ENCODE measurements at places on chromosomes 1 and 21.

DNA sequence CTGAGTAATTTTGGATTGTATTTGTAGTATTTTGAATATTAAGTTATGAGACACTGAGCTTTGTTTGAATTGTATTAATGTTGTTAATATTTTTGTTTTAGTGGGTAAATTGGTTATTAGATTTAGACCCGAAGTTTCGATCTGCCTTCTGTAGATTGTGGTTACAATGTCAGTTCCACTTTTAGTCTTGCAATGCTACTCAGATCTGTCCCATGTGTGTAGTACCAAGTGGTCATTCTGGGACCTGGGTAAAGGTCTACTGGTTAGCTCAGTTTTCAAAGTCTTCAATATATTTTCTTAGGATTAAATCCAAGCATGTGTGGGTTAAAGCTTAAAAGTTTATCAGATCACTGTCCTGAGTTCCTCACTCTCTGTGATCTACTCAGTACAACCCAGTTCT, 346.5 kb upstream of the PROX1 start:
- no peak for DNase-seq

DNA sequence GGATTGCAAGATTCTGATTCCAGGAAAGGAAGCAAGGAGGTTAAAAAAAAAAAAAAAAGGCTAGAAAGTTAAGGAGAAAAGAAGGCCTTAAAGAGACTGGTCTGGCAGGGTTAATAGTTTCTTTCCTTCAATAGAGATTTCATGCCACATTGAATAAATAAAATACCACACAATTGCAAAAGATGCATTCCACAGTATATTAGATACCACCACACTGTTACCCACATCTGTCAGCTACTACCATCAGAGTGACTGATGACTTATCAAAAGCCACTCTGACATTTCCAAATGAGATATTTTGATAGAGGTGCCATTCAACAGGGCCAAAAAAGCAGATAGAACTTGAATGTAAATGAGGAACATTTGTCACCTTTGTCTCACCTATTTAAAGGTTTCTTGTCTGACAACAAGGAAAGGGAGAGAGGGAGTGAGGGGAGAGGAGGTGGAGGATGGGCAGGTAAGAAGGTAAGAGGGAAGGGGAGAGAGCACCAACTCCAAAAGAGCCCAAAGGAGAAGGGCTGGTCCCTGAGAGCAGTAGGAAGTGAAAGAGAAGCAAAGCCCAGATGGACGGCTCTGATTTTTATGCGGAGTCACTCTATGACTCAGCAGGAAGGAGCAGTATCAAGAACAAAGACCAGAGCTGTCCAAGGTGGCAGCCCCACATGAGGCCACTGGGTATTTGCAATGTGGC, 38.3 kb downstream of the LRRN2 start:
- DNase-seq, result no peak

DNA sequence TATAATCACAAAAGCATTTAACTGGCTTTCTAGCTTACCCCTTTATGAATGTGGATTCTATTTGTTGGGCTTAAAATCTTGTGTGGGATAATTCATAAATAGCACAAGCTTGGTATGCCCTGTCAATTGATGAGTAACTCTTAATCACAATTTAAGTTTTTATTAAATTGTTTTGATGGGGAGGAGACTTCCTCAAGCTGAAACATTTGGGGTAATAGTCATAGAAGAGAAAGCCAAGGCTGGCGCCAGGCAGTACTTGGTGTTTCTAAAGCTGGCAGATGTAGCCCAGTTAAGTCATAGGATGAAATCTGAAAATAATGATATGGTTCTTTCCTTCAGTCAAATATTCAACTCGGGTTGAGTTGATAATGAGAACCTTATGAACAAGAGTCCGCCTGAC, 167.2 kb downstream of the FMN2 start:
- peak; percentile 95 for DNase-seq

DNA sequence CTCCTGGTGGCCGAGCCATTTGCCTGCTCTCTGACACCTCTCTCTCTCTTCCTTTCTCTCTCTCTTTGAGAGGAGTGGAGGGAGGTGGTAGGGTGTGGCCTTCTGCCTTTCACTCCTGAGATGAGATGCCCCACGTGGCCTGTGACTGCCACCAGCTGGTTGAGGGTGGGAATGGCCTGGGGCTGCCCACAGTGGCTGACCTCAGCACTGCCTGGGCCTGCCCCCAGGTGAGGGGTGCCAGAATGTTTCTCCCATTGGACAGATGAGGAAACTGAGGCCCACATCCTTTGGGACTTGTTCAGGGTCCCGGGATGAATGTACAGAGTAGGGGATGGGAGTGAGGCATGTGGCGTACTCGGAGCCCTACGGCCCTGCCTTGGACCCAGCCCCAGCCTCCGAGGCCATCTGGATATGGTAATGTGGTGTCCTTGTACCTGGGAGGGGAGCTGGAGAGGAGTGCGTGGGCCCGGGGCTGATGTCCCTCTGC, 12.7 kb upstream of the C1orf167 start:
- DNase-seq, result no peak

- no peak for DNase-seq
Observed at GRCh38 chr1:222736972-222737371, at the start of gene FAM177B. FAM177B (plus strand) TSS chr1:222737202; CDS start chr1:222746546, 9,344 bp downstream.
